Fibroblast of skin of back (primary cell): ENCODE measurements at places on chromosomes 3 and 15.

DNA sequence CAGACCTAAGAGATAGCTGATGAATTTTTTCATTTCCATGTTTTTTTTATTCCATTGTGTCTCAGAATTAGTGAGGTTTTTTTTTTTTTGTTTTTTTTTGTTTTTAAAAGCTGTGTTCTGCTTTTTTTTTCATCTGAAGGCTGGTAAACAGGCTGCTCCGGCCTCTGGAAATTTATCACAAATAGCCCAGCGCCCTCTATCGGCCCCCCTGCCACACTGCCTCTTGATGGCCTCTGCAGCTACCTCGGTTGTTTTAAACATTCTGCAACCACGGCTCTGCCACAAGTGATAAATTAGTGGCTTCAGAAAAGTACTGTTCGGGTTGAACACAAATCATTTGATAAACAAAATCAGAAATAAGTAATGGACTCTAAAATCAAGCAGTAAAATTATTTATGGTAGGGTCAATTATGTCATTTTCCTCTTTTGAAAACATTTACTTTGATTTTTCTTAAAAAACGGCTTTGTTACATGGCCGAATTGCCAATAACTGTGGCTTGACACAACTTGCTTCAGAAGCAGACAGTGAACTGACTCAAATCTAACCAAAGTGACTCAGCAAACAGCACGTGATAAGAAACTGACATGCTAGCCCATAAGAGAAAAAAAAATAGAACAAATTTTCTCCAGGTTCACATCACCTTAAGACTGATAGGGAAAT lies 87.8 kb downstream of the RSL24D1 start:
- peak; percentile 29 for DNase-seq

GRCh38 chr3:29668233-29668632 lies 387.4 kb downstream of the RBMS3 start:
- DNase-seq, result no peak

DNA sequence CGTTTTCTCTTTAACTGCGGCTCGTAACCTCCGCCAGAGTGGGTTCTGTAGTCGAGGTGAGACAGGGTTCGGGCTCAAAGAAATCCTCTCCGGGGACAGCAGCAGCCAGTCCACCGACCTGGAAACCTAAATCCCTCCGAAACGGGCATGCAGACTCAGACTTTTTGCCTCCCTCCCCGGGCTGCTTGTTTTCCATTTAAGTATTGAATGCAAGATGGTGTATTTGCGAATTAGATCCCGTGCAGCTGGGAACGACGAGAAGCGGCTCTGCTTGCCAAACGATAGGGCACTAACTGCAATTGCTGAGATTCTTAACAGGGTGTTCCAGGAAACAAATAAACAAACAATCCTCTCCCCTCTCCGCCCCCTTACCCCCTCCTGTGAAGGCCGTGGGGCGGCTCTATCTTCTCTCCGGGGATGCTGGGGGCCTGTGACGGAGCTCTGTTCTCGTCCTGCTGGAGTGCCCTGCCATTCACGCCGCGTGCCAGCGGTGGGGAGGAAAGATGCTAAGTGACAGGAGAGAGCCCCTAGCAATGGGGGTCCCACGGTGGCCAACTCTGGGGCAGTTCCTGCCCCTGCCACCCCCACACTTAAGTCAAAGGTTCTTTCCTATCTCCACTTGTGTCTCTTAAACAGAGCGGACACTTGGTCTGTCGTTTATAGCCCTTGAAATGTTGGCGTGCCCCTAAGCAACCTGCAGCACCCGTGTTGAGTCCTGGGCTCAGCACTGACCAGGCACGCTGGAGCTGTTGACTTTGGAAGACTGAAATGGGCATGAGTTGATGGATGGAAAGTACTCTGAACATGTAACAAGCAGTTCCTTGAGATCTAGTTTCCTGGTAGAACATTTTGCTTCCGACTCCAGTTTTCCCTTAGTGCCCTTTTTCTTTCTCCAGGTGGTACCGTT lies 1.3 kb upstream of the ETV5 start:
- DNase-seq, result no peak

GRCh38 chr3:97579365-97579764 lies 185.2 kb upstream of the ARL6 start:
- DNase-seq, result no peak

DNA sequence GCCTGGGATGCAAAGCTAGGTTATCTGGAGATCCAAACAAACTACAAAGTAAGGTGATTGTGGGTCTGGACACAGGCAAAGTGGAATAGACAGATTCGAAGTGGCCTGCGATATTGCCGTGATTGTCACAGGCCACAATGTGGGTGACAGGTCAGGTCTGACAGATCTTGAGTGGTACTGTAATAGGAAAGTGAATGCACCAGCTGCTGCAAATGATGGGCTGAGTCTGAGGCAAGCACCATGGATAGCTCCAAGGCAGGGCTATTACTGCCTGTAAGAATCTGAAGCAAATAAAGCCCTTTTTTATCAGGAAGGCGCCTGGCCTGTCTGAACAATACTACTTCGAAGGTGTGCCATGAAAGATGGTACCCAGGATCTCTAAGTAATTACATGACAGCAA lies 10.0 kb downstream of the ARMC8 start:
- DNase-seq, result peak; percentile 38

GRCh38 chr3:124125315-124125714 lies 133.4 kb upstream of the ROPN1 start:
- DNase-seq, result no peak

- DNase-seq, result peak; percentile 83
Measured at GRCh38 chr3:191094057-191094845, 104.8 kb upstream of the OSTN start.

DNA sequence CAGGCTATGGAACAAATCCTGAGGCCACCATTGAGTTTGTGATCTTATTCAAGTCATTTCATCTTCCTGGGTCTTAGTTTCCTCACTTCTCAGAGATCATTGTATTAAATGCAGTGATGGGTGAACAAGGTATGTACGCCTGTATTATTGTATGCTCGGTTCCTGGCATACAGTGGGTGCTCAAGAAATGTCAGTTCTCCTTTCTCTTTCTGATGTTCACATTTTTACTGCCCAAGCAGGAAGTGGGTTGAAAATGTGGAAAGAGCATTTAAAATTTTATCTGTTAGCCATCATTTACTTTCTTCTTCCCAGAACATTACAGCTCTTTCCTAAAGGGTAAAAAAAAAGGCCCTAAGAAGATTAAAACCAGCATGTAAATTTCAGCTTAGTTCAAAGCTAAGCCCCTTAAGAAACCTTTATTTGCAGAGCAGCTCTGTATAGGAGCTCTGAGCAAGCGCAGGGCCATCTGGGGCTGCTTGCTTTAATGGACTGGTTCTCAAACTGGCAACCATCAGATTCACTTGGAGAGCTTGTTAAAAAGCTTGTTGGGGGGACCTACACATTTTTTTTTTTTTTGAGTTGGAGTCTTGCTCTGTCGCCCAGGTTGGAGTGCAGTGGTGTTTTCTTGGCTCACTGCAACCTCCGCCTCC lies 179.4 kb downstream of the CHST2 start:
- no peak for DNase-seq

DNA sequence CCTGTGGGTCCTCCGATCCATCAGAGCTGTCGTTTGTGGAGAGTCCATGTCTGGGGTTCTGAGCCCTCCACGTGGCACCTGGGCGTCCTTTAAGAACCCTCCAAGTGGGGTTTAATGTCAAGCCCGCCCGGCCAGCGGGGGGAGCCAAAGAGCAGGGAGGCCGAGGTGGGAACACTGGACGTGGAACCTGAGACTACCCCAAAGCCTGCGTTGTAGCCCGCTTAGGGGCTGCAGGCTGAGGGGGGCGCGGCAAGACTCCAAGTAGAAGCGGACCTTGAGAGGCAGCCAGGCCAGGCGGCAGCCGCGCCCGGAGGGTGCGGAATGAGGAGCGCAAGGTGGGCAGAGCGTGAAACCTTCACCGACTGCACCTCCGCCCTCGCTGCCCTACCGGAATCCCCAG lies 126.2 kb upstream of the ATP10A start:
- no peak for DNase-seq

DNA sequence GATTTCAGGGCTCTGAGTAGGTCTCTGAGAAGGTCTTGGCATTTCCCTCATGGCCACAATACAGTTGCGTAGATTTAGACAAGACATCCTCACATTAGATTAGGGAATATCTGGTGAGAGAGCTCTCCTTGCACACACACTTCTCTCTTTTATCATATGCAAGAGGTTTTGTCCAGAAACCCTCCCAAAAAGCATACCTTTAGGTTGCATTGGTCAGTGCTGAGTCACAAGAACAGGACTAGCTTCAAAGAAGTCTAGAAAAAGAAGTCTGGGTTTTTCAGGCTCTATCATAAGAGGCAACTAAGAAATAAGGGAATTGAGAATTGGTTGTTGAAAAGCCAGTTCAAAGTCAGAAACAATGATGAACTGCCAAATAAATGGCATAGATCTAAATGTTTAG lies 40.1 kb upstream of the MITF start:
- no peak for DNase-seq

DNA sequence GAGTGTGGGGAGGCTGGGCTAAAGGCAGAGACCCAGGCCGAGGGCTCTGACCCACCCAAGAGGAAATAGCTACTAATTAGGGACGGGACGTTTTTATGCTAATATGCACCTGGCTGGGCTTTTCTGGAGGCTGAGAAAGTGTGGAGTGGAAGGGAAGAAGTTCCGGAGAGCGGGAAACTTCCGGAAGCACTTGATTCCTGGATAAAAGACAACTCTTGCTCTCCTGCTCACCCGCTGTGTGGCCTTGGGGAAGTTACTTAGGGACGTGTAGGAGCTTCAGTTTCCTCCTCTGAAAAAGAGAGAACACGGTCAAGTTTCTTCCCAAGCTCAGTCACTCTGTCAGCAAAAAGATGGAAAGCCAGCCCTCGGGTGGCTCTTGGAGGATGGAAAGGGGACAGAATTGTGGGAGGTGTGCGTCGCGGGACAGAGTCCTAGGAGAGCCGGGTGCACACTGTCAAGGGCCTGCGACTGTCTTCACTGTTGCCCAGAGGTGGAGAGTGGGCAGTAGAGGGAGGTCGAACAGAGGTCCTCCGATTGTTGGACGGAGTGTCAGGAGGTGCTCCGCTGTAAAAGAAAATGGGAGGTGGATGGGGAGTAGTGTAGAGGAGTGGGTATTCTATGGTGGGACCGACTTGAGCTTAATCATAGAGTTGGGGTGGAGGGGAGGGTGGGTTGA lies 43.2 kb downstream of the EPHB3 start:
- DNase-seq, result no peak

DNA sequence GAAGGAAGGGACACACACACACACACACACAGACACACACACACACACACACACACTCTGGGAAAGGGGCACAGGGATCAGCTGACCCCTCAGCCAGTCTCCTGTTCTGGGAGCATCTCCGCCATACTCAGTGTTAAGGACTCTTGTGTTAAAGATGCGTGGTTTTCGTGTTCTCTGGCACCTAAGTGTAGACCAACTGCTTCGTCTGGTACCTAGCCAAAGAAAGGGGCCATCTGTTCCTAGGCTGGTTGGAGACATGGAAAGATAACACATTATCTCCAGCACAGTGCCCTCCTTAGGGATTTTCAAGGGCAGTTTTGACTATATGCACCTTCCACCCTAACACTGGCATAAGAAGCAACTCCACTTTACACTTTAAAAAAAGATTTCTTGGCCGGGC lies 65.1 kb downstream of the EPHB1 start:
- no peak for DNase-seq

- DNase-seq, result no peak
Measured at GRCh38 chr3:86282106-86282787, 708.7 kb downstream of the VGLL3 start.

- no peak for DNase-seq
Measured at GRCh38 chr15:33468740-33469139, 158.0 kb downstream of the RYR3 start.

- DNase-seq, result no peak
Measured at GRCh38 chr3:13235897-13236296, 162.7 kb upstream of the IQSEC1 start.

- DNase-seq, result no peak
Measured at GRCh38 chr3:72393455-72393854, 454.8 kb downstream of the SHQ1 start.

- no peak for DNase-seq
Measured at GRCh38 chr3:190269101-190269500, 53.1 kb downstream of the CLDN1 start.

- DNase-seq, result peak; percentile 29
Measured at GRCh38 chr15:69225355-69226022, 65.1 kb downstream of the GLCE start.

DNA sequence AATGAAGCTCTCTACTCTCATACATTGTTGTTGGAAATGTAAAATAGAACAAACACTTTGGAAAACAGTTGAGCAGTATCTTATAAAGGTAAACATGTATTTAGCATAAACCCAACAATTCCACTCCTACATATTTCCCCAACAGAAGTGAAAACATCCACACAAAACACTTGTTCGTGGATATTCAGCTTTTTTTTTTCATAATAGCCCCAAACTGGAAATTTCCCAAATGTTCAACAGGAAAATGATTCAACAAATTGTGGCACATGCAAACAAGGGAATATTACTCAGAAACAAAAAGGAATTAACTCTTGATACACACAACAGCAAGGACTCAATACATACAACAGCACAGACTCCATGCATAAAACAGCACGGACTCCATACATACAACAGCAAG lies 28.5 kb downstream of the RFTN1 start:
- no peak for DNase-seq

DNA sequence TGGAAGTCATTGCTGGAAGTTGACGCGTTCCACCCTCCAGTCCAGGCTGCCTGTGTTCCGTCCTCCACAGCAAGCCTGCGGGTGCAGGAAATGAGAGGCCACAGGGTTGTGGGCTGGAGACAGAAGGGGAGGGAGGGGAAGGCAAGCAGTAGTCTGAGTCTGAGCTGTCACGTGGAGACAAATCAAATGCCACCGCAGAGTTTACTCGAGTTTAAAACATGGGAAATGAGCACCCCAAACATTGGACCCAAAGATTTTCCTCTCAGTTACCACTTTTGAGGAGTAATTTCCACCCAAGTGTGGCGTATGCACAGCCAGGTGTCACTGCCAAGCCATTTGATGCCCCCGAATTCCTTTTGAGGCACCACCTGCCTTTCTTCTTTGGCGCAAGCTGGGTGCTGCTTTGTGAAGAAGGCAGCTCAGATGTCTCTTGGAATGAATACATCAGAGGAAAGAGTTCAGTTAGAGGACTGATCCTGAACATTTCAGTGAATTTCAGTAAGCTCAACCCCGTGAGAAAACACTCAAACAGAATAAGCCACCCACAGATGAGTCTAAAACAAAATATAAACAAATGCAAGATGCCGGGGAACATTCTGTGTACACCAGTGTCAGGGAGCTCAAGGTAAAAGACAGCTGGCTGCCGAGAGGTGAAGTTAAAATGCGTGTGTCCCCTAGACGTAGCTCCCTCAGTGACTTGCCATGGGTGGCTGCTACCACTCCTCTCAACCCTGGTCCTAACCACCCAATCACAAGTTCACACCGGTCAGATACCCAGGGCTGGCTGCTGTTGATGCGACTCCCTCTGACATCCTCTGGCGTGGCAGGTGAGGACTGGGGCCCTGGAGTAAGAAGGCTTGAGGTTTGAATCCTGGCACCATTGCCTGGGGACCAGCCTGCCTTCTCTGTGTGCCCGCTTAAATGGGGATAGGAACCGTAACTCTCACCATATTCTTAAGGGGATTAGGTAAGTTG lies 203.8 kb downstream of the UACA start:
- peak; percentile 32 for DNase-seq

DNA sequence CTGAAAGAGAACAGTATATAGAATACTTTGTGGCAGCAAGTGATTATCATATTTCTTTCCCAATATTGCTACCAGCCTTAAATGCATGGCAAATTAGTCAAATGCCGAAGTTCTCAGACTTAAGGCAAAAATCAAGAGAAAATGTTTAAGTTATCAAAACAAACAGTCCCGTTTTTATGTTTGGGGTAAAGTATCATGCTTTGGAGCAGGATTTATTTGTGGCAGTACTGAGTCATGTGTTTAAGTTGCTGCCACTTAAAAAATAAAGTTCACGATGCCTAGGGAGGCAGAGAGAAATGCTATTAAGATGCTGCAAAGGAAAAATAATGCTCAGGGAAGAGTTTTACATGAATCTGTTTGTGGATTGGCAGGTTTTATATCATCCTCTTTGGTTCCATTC lies 417.4 kb upstream of the MDFIC2 start:
- DNase-seq, result peak; percentile 24
